Pancreas (tissue), 10 donors: ENCODE measurements at places on chromosomes 6 and 20.

GRCh38 chr6:149097794-149098193 lies 219.7 kb upstream of the TAB2 start:
- no peak for DNase-seq

DNA sequence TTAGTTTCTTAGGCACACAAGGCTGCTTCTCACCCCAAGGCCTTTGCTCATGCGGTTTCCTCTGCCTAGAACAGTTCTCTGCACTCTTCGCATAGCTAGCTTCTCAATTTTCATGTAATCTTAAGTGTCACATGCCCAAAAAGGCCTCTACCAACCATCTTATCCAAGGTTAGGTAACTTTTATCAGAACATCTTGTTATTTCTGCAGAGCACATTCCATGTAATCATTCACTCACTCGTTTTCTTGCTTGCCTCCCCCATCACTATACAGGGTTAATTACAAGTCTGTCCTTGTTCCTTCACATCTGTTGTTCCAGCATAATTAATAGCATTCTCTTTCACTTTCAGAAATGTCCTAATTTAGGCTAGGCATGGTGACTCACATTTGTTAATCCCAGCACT lies 53.8 kb downstream of the NCOA6 start:
- no peak for DNase-seq

GRCh38 chr20:32116079-32116521 lies 6.6 kb downstream of the TM9SF4 start:
- DNase-seq: no peak

- DNase-seq: no peak
Measured at GRCh38 chr6:152695372-152696045, 2.2 kb upstream of the MYCT1 start.

DNA sequence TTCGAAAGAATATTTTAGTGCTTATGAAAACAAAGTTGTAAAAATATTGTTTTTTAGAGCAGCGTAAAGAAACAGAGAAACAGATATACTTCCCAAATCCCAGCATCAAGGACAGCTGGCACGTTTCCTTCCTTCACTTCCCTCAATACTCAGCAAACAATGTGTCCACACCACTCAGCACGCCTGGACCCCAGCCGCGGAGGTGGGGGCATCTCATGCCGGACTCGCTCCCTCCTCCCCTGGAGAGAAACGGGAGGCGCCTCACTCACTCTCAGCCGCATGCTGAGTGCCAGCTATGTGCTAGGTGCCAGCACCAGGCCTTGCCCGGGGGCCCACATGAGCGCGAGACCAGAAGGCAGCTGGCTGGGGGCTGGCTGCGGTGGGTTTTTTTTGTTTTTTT lies 34.7 kb downstream of the SLC2A4RG start:
- no peak for DNase-seq

GRCh38 chr6:1612974-1613306 lies 3.2 kb downstream of the FOXC1 start:
- no peak for DNase-seq

GRCh38 chr20:50478162-50478990 lies 31.8 kb upstream of the PTPN1 start:
- peak; percentile 72 for DNase-seq
